ENCODE measurements at places on chromosomes 5 and 9.
A peak's percentile ranks its signal among the peaks of the same experiment; 100 is the strongest.

- no peak for DNase-seq
These were observed 284.1 kb downstream of the ELAVL2 start for GRCh38 chr9:23541976-23542375.

DNA sequence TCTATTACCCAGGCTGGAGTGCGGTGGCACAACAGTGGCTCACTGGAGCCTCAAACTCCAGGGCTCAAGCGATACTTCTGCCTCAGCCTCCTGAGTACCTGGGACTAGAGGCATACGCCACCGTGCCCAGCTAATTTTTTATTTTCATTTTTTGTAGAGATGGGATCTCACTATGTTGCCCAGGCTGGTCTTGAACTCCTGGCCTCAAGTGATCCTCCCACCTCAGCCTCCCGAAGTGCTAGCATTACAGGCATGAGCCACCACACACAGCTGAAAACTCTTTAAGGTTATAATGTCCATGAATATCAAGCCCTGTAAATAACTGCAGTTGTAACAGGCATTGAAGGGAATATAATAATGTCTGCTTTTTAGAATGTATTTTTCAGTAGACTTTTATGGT is 271.2 kb downstream of the AOPEP start:
- DNase-seq, result no peak

DNA sequence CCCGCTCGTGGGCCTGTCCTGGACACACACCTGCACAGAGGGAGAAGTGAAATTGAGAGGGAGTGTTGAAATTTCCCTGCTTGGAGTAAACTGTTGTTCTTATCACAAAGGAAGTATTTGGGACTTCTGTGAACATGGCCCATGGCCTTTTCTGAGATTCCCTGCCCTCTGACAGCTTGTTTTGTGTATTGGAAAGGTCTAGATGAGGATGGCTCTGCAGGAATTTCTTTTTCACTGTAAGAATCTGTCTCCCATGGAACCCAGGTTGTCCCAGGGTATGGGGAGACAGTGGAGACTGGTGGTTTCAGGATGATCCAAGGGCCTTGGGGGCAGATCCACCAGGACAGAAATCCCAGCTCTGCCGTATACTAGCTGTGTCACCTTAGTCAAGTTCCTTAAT is 121.8 kb downstream of the ARHGAP26 start:
- no peak for DNase-seq

DNA sequence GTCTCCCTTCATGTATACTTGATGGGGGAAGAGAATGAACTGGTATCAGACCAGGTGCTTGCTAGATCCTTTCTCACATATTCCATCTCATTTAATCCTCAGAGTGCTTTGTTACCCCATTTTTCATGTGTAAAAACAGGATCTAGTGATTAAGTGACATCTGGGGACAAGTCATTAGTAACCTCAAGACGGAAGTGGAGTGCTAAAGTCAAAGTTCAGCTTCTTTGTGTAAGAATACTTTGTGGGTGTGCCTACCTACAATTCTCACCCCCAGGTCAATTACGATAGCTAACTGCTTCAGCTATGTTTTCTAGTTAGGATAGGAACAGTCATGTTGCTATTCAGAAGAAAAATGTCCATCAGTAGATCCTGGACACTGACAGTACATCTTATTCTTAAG is 3.1 kb upstream of the FAM120AOS start:
- DNase-seq, result no peak

- DNase-seq, result no peak
These were observed 12.6 kb upstream of the DPYSL3 start for GRCh38 chr5:147522435-147522834.

- DNase-seq, result no peak
These were observed 787.7 kb downstream of the CDH18 start for GRCh38 chr5:19200251-19200650.

GRCh38 chr5:74579215-74579614 is 61.3 kb downstream of the ENC1 start:
- peak; percentile 74 for DNase-seq

GRCh38 chr9:72353455-72354116 is 11.4 kb downstream of the ZFAND5 start:
- DNase-seq, result no peak

DNA sequence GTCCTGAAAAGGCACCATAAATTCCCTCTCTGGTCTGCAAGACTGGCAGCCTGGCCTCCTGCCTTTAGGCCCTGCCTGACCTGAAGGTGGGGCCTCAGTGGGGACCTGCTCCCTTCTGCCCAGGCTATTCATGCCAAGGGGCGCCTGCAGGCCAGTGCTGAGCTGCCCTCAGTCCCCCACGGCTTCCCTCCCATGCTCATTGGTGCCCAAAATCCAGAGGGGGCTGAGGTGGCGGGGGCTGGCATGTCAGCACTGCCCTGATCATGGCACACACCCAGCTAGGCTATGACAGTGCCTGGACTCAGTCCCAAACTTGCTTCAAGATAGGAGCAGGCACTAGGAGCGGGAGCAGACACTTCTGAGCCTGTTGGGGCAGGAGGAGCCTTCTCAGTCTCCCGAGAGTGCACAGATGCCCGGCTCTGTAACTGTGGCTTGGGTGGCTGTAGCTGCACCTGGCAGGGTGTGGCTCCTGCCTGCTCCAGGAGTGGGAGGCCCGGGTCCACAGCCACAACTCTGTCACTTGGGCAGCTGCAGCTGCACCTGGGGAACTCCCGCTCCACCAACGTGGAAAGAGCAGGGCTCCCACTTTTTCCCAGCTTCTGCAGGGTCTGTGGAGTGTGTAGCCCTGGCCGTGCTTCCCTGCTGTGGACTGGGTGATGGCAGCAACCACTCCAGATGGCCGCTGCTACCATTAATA is 49.0 kb downstream of the NDUFAF2 start:
- DNase-seq, result no peak

GRCh38 chr5:150419630-150420270 is 7.0 kb upstream of the CD74 start:
- DNase-seq, result no peak

DNA sequence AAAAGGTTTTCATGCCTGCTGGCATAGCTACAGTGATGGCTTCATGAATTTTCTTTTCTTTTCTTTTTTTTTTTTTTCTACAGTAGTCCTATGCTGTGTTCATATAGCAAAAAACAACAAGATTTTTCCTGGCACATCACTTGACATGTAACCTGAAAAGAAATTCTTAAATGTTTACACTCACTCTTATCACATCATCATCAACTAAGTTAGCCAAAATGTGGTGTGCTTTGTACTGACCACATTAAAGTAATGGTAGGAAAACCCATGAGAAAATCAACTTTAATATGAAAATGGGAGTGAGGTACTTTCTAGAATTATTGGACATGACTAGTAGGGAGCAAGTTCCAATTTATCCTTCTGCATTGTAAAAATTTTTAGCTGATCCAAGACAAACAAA is 146.7 kb downstream of the SSBP2 start:
- no peak for DNase-seq

DNA sequence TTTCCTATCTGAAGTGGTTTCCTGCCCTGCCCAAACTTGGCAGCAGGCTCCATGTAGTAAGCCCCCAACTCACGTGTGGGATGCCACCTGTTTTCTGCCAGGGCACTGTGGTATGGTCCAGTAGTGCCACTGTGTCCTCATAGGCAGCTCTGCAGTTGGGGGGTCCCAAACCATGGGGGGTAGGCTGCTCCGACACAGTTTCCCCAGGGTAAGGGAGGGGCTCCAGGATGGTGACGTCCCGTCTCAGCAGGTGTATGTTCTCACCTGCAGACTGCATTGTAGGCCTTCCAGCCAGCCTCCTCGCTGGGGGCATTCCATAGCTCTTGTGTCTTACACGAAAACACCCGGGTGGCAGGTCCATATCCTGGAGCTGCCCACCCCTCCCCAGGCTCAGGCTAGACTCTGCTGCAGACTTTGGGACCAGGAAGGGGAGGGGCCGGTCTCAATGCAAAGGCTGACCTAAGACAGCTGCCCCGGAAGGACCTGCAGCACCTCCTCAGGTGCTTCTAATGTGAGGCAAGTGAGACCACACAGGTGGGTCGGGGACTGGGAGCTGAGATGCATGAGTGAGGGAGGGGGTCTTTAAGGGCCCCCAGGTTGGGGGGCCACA is 330.5 kb upstream of the IRX4 start:
- DNase-seq, result no peak

DNA sequence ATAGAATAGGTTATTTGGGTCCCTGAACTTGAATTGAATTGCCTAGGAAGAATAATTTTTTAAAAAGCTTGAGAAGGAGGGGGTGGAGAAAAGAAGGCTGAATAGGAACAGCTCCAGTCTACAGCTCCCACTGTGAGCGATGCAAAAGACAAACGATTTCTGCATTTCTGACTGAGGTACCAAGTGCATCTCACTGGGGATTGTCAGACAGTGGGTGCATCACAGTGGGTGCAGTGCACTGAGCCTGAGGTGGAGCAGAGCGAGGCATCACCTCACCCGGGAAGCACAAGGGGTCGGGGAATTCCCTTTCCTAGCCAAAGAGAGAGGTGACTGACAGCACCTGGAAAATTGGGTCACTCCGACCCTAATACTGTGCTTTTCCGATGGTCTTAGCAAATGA is 782.2 kb upstream of the RGMB start:
- DNase-seq, result no peak

DNA sequence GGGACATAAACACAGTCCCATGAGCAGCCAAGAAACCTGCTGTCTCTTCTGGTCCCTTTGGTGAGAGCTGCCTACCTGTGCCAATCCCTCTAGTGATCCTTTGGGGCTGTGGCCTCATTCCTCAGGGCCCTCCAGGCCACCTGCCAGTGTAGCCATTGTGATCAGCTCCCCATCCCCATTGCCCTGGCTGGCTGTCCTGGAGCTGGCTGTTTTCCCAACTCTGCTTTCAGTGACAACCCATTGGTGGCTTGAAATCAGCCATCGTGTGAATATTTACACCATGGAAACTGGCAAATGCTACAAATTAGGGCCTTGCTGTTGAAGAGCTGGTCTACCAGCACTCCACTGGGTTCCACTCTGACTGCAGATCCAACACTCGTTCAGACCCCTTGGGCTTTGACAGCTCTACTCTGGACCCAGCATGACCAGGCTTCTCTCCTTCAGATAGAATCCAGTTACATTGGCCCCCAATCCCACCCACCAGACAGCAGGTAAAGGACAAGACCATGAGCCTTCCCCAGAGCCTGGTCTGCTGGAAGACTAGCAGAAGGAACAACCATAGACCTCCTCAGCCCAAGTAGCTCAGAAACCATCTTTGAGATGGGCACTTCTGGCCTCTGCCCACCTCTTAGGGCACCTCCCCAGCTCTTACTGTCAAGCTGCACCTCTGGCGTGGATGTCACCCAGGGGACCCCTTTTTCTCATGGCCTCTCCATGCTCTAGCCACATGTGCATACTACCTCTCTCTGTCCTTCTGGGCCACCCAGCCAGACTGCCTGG is 69.2 kb upstream of the NEK6 start:
- DNase-seq, result no peak

DNA sequence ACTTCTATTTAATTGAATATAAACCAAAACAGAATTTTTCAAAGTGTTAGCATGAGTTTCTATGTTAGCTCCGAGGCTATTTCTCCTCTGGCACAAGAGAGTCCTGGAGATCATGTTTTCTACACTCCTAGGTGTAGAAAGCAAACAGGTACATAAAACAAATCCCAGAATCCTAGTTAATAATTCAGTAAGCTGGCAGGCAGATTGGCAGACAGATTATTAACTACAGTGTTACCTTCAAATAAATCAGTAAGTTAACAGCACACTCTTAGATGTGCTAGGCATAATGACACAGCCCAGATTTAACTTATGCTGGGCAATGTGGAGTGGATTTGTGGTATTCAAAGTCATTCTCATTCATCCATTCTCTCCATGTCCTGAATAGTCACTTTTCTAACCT is 282.8 kb upstream of the RPS23 start:
- no peak for DNase-seq

DNA sequence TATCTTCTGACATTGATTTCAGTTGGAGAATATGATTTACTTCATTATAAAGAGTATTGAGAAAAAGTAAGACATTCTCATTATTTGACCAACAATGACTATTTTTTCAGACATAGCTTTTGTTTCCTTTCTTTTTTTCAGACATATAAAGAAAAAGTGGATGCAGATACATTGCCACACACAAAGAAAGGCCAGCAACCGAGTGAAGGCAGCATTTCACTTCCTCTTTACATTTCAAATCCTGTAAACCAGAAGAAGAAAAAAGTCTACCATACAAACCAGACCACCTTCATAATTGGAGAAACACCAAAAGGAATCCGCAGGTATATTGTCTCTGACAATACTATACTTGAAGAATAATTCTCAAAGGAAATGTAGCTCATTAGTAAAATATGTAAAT is 128.9 kb downstream of the ERCC6L2 start:
- DNase-seq, result no peak

DNA sequence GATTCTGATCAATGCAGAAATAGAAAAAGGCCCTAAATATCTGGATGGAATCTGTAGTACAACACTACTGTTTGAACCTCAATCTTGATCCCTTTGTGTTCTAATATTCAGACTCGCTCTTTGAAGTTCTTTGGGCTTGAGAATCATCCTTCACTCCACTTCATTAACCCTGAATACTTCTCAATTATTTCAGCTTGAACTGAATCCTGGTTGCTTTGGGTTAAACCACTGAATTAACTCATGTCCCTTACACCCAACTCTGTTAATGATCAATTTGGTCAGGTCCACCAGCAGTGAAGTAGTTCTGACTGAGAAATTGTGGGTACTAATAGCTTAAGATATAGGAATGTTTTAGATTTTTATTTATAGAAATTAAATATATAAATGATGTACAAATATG is 1707.2 kb upstream of the ACO1 start:
- no peak for DNase-seq

DNA sequence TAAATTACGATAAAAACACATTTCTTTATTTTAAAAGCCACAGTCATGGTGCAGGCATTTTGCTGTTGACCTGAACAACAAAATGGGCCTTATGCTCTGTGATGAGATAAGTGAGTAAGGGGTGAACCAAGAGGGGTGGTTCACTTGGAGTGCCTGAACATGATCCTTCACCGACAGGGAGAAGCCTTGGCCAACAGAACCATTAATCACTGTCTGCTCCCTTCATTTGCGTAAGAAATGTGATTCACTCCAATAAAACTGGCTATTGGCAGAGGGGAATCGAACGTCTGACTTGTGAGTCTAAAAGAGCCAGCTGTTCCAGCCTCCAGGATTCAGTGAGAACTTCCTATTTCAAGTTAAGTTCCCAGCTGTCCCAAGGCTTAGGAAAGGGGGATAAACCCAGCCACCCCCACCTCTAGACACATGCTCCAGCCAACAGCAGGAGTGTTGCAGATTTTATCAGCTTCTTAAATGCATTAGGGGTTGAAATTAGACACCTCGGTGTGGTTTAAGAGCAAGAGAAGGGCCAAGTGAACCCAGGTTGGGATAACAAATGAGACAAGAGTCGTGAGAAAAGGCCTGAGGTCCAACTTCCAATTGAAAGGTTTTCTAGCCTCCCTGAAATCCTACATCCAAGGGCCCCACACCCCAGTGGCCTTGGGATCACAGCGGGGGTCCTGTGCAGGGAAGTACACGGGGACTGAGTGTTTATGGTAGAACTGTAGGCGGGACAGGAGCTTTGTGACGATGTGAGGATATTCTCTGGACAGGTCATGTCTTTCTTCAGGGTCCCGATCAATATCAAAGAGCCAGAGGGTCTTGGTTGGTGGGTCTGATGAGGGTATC is 131.4 kb upstream of the LHFPL2 start:
- no peak for DNase-seq
